ENCODE measurements at places on chromosomes 2 and 18.

DNA sequence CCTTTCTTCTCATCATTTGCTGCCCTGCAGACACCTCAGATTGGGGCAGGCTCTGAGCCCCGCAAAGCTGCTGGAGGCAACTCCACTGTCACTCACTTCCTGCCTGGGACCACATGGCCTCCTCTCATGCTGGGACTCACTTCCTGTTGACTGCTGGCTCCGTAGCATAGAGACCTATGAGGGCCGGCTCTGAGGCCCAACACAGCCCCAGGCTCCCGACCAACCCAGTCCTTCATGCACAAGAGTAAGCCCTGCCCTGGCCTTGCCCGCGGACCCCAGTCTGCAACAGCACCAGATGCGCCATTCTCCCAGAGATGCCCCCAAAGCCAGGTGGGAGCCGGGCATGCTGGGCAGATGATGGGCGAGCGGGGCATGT lies 55.7 kb downstream of the DNMT3A start:
- DNase-seq: no peak

- DNase-seq: peak; percentile 39
Observed at GRCh38 chr2:26430826-26431225, 29.1 kb downstream of the DRC1 start.

DNA sequence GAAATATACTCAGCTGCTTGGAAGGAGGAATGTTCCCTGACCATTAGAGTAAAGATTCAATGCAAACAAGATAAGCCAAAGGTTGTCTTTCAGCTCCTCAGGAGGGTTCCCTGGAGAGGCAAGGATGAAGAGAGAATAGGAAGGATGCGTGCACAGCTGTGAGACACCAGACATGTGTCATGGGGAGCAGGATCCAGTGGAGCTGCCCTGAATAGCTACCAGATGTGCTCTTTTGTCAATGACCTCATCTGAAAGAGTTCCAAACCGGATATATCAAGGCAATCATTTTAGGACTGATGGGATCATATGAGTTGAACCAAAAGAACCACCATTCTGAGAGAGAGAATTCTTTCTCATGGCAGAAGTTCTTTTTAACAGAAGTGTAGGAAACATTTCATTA lies 490.6 kb downstream of the IRS1 start:
- DNase-seq: peak; percentile 91

DNA sequence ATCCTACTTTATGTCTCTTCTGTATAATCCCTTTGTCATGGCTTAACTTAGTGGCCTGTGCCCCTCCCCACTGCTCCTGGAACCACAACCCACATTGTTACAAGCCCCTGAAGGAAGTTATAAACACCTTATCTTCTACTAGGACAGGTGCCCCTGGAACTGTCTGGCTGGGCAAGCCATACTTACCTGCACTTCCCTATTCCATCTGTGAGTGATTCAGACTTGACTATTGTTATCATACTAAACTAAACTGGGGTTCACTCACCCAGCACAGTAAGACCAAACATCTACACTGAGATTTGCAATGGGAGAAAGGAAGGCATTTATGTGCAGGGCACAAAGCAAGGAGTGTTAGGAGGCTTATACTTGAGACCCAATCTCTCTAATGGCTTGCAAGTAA lies 3.7 kb upstream of the UGT1A6 start:
- no peak for DNase-seq

DNA sequence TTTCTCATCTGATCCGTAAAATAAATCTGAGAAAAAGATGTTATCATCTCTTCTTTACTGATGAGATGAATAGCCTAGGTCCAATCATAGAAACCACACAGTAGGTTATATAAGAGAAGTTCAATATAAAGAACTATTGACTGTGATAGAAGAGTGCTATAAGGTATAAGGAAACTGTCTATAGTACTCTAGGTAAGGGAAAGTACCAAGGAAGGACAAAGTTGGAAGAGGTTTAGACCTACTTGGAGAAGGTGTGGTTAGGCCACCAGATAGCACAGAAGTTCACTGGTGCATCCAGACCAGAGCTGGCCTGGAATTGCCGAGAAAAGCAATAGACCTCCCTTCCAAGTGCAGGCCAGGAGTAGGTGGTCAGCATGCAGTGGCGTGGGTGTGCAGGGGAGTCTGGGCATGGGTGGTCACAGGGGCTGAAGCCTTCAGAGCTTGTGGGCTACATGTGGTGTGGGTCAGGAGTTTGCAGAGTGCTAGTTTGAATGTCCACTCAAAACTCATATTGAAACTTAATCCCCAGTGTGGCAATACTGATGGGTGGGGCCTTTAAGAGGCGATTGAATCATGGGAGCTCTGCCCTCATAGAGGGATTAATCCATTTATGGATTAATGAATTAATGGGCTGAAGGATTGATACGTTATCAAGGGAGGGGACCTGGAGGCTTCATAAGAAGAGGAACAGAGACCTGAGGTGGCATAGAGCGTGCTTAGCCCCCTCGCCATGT lies 86.3 kb downstream of the ALPK2 start:
- DNase-seq: no peak

- peak; percentile 23 for DNase-seq
Observed at GRCh38 chr2:72497763-72498162, 328.1 kb downstream of the EXOC6B start.
